Amniotic epithelial cell (primary cell): ENCODE measurements at places on chromosomes 16 and 17.

- DNase-seq = peak; percentile 2
These were observed 114.3 kb upstream of the KCNJ16 start for GRCh38 chr17:69960755-69961154.

DNA sequence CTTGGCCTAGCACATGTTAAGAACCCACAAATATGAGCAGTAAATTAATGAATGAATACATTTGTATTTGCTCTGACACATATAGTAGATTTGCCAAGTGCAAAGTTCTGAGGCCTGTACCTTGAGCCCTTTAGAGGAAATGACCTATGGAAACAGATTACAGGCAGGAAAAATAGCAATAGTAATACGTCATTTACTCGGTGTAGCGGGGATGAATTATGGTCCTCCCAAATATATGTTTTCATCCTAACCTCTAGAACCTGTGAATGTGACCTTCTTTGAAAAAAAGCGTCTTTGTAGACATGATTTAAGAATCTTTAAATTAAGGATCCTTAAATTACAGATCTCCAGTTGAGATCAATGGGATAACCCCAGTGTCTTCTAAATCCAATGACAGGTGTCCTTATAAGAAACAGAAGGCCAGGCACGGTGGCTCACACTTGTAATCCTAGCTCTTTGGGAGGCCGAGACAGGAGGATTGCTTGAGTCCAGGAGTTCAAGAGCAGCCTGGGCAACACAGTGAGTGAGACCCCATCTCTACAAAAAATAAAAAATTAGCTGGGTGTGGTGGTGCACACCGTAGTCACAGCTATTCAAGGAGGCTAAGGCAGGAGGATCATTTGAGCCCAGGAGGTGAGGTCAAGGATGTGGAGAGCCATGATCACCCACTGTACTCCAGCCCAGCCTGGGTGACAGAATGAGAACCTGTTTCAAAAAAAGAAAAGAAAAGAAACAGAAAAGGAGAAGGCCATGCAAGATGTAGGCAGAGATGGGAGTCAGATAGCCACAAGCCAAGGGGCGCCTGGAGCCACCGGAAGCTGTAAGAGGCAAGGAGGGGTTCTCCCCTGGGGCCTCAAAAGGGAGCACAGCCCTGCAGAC is 5.1 kb upstream of the ITPRIPL2 start:
- DNase-seq = no peak

DNA sequence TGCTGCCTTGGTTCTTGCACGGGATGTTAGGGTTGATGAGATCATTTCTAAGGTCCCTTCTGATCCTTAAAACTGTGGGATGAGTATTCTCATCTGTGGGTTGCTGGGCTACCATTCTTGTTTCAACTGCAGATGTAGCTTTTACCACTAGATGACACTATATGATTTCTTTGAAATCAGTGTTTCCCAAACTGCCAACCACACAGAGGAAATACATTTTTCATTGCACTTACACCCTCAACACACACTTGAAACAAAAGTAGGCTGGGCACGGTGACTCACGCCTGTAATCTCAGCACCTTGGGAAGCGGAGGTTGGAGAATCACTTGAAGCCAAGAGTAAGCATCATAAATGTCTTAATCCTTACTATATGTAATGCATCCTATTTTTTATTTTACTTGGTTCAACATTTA is 15.3 kb downstream of the LCMT1 start:
- peak; percentile 94 for DNase-seq

- DNase-seq = peak; percentile 54
These were observed 2.8 kb downstream of the RAB40C start for GRCh38 chr16:592518-593306.

- DNase-seq = peak; percentile 89
These were observed 13.7 kb downstream of the CLCN7 start for GRCh38 chr16:1461146-1461545.

- peak; percentile 12 for DNase-seq
These were observed at the start of gene MYL4 for GRCh38 chr17:47208744-47209488. Gene MYL4 (plus strand): TSS chr17:47209348. CDS start chr17:47209423, 75 bp downstream.

DNA sequence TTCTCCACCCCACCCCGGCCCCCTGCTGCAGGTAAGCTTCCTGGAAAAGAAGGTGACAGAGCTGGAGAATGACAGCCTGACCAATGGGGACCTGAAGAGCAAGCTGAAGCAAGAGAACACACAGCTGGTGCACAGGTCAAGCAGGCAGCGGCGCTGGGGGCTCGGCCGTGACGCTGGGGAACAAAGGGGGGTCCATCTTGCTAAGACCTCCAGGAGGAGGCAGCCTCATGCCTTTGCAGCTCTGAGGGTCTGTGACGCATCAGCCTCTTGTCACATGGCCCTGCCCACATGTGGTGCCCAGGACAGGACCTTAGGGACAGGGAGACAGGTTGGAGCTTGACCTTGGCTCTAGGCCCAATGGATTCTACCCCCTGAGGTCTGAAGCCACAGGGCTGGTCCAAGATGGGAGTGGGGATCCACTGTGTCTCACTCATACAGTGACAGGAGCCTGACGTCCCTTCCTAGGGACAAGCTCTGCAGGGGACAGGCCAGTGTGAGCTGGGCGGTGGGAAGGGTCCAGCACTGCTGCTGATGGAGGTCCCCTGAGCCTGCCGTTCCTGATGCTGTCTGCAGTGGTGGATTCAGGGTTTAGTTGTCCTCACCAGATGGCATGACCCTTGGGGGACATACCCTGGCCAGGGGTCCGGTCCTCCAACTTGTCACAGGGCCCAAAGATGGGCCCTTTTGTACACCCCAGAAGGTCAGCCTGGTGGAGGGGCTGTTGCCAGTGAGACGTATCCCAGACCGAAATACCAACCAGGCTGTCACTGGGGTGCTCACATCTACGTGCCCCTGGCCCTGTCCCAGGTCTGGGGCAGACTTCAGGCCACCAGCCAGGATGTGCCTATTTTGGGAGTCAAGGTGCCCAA is 132.6 kb downstream of the RAB11FIP4 start:
- no peak for DNase-seq

DNA sequence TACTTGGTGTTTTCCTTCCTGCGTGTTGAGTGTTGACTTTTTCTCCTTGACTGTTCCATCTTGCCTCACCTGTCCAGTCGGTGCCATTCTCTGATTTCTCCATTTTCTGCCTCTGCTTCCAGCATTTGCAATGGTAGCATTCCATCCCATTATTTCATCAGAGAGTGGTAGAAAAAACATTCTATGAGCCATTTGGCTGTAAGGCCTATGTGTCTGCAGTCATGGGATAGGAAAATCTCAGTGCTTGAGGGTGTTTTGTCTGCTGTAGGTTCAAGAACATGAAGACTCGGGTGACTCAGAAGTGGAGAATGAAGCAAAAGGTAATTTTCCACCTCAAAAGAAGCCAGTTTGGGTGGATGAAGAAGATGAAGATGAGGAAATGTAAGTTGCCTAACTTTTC is 2.7 kb downstream of the UTP18 start:
- DNase-seq = peak; percentile 70

- no peak for DNase-seq
These were observed 4.8 kb downstream of the LIMD2 start for GRCh38 chr17:63694950-63695773.

DNA sequence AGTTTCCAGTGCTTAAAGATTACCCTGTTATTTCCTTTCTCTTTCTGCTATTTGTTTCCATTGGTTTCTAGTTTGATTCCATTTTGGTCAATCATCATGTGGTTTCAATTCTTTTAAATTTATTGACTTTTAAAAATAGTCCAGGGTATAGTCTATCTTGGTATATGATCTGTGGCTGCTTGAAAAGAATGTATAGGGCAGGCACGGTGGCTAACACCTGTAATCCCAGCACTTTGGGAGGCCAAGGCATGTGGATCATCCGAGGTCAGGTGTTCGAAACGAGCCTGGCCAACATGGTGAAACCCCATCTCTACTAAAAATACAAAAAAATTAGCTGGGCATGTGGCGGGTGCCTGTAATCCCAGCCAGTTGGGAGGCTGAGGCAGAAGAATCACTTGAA is 34.5 kb upstream of the NACA2 start:
- DNase-seq = no peak
